ENCODE measurements at places on chromosomes 12 and 14. TPM values are rescaled to one million over a fixed set of nuclear protein-coding genes. Genes with fewer than 3 reads are reported as not detected.
A peak's percentile ranks its signal among the peaks of the same experiment; 100 is the strongest.

DNA sequence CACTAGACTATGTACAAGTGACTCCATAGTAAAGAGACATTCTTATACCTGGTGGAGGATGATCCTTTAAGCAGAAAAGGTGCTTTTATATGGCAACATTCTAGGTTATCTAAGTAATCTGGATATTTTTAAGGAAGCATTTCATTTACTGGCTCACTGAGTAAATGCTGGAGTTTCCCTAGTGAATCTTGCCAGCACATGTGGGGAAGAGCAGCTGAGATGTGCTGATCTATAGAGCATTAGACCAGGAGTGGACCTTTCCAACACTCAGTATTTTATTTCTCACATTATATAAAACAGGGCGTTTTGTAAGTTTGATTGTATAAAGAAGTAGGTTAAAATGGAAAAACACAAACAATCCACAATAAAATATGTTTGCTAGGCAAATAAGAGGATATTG lies 478.5 kb downstream of the ATP23 start:
- DNase-seq = no peak

- no peak for DNase-seq
Observed at GRCh38 chr12:88381466-88381865, 198.8 kb downstream of the KITLG start.

DNA sequence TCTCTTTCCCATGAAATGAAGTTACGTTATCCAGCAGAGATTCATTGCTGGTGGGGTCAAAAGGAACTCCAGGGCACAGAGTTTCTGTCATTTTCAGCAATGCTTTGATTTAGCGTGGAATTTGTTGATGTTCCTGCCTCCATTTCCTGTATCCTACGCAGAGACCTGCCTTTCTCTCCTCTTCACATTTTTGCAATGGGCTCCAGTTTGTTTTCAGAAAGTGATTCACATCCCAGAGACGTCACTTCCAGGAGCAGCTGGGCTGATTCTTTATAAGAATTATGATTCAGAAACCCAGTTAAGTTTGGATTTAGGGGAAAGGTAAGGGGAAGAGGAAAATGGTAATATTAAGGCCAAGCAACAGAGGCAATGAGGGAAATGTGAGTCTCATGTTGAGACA lies 11.6 kb downstream of the RNASE10 start:
- no peak for DNase-seq

GRCh38 chr14:21840765-21841164 lies 167.1 kb upstream of the OR4E1 start:
- DNase-seq = peak; percentile 19

GRCh38 chr14:98819132-98819866 lies 452.7 kb downstream of the BCL11B start:
- peak; percentile 70 for DNase-seq

DNA sequence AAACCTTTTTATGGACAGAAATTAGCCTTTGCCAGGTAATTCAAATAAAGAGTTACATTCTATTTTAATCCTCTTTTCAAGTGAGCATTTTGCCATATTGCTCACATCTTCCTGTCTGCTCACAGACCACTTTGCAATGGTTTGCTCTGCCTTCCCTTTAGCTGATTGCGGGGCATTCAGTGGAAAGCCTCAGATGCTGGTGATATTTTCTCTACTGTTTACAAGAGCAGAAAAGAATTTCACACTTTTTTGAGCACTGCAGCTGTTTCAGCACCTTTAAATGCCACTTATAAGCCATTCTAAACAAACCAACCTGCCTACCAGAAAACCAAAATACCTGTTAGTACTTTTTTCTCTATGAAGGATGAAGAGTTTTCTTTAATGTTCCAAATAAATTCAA lies 195.7 kb upstream of the LRIG3 start:
- no peak for DNase-seq

DNA sequence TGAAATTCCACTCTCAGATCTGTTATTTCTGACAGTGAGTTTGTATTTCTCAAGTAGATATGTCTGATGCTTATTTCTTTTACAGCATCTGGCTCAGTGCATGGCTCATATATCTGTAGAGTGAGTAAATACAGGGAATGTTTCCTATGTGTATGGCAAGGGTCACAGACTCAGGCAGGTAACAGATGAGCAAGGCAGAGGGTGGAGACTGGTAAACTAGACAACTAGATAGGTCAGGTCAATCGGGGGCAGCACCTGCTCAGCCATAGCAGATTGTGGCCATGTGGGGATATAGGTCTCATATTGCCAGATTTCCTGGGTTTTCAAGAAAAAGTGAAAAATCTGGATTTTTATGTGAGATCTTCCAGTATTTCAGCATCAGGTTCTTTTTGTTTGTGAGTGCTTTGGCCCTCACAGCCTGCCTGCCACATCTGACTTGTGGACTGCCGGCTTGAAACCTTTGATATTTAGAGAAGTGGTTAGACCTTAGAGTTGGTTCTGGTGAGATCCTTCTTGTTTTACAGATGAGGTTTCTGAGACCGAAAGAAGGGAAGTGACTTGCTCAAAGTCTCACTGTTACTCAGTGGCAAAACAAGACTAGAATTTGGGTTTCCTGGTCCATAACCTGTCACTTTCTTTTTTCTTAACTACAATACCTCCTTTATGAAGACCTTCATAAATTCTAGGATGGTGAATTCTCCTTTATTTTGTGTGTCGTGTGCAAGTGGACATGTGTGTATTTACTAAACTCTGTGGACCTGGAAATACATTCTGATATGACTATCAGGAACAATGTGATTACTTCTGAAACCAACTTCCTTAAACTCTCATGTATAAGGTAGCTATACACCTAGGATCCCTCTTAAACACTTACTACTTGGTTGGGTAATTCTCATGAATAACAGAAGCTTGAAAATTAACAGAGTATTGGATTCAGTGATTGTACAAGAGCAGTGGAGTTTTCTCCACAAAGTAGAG lies 34.4 kb downstream of the PROX2 start:
- DNase-seq = no peak

- no peak for DNase-seq
Observed at GRCh38 chr14:69845050-69845581, 34.1 kb upstream of the SMOC1 start.

- no peak for DNase-seq
Observed at GRCh38 chr14:101508948-101509729, 52.2 kb upstream of the DIO3 start.

DNA sequence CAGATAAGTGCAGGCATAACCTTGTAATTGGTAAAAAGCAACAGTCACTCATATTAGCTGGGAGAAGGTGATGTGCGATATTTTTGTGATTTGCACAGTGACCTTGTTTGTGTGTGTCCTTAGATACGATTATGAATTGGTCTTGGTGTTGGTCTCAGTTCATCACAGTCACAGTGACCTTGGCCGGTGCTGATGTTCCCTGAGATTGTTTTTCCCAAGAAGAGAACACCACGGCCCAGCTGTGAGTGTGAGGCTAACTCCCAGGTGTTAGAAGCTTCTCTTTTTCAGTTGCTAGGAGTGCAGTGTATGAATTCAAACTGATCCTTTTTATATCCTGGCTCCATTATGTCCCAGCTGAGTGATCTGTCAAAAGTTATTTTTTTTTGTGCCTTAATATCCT lies 46.2 kb downstream of the TRHDE start:
- no peak for DNase-seq

- DNase-seq = no peak
Observed at GRCh38 chr14:103423050-103423461, 37.8 kb downstream of the MARK3 start.

DNA sequence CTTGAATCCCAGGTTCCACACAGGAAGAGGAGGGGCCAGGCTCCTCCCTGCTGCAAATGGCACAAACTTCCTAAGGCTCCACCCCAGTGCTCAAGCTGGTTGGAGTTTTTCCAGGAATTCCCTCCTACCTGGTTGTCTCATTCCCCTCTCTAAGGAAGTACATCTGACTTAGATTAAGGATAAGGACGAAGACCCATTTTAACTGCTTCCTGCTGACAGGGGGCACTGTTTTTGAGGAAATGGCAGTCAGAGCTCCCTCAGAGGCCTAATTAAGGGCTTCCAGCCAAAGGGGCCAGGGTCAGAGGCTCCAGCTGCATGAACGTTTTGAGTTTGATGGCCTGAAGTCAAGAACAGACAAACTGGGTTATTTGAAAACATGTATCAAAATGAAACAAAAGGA lies 1084.7 kb downstream of the SLC6A15 start:
- DNase-seq = no peak

DNA sequence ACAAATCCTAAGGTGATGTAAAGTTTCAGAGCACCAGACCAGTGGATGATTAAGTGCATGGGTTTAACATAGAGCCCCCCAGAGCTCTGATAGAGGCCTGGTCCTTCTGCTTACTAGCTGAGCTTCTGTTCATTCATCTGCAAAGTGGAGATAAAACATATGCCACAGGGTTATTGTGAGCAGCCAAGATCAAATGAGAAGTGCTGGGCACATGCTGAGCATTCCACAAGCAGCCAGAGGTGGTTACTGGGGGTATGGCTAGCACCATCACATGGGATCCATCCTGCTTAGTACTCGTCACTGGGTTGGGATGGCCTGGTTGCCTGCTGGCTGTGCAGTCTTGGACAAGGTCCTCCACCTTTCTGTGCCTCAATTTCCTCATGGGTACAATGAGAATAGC lies 18.0 kb upstream of the SMUG1 start:
- DNase-seq = no peak

GRCh38 chr14:51805541-51805940 lies 54.9 kb upstream of the GNG2 start:
- DNase-seq = no peak

GRCh38 chr14:31843361-31844091 lies 233.6 kb upstream of the ARHGAP5 start:
- no peak for DNase-seq

- DNase-seq = no peak
Observed at GRCh38 chr14:53885136-53885640, 71.4 kb downstream of the BMP4 start.

DNA sequence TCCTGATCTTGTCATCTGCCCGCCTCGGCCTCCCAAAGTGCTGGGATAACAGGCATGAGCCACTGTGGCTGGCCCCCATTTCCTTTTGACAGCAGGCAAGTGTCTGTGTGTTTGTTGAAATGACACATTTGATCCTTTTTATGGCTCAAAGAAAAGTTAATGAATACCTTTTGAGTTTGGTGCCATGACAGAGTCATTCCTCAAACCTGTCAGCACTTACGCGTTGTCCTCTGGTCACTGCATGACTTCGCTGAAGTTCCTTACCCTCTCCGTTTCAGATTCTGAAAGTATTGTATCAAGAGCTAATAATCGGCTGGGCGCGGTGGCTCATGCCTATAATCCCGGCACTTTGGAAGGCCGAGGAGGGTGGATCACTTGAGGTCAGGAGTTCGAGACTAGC lies 32.4 kb downstream of the NEMF start:
- DNase-seq = no peak

DNA sequence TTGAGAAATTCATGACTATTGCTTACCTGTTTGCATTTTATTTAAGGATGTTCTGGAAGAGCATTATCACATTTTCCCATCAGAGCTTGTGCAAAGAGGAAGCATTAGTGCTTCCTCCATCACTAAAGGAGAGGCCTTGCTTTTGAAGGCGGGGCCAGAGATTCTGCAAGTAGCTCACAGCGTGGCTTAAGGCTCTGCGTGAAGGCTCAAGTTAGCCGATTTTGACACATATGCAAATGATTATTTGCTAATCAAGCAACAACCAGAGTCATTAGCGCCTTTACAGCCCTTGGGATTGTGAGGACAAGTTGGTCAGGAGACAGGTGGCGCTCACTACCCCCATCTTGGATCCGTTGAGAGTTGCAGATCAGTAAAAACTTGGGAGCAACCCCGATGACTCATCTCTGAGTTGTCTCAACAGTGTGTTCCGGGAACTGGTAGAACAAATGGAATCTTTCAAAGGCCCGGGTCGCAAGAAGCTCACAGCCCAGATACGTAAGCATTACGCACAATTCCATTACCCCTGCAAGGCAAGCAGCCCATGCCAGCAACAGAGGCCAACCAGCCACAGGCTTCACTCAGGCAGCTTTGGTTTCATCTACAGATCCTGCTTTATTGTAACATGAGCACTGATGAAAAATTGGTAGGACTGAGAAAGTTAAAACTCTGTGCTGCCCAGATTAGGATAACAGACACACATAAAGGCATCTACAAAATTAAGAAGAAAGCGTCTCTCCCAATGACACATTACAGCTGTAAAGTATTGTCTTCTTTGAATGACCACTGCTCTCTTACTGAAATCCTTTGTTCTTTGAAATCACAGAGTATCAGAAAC lies 34.9 kb upstream of the SPTSSA start:
- DNase-seq = peak; percentile 61

GRCh38 chr14:101849640-101850039 lies 88.1 kb downstream of the PPP2R5C start:
- no peak for DNase-seq

GRCh38 chr12:89212339-89212771 lies 139.9 kb downstream of the DUSP6 start:
- no peak for DNase-seq

GRCh38 chr14:30223385-30223785 lies 295.7 kb upstream of the PRKD1 start:
- no peak for DNase-seq

DNA sequence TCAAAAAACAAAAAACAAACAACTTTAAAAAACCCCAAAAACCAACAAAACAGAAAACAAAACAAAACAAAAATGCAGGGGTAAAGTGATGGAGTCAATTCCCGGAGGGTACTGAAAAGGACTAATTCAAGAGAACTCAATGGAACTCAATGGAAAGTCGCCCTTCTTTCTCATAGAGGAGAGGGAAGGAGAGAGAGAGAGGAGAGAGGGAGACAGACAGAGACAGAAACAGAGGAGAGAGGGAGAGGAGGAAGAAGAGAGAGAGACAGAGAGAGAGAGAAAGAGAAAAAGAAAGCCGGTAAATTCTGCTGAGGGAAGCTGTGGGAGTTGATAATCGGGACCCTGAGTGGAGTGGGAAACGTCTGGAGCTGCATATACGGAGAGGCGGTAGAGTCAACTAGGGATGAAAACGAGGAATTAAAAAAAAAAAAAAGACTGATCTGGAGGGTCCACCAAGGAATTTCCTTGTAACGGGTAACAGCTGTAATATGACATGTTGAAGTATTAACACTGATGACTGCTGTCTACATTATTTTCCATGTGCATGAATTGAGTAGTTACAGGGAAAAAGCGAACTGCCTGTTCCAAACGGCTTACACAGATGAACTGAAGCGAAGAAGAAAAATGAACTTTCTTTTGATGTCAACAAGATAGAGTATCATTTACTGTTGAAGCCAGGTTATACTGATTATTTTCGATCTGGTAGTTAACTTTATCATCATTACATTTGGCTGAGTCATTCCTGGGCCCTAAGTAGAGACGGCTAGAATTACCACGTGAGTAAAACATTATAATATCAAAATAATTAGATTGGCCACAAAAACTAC lies 934 bp upstream of the ZC2HC1C start:
- DNase-seq = no peak

The RIPK3 gene
- total RNA-seq = not detected

The FERMT2 gene
- 150 TPM for total RNA-seq

The PIK3C2G gene
- total RNA-seq = not detected

The TCL1B gene
- 18.5 TPM for total RNA-seq

The RGS6 gene
- 0.87 TPM for total RNA-seq

The STRAP gene
- 117 TPM for total RNA-seq

The NFATC4 gene
- total RNA-seq = 12.2 TPM

The LRRC23 gene
- 5.7 TPM for total RNA-seq

The SERPINA3 gene
- not detected for total RNA-seq

The SERPINA5 gene
- 2.6 TPM for total RNA-seq

Measured in H7 (cell line).